Endothelial cell of coronary artery (primary cell): ENCODE measurements at places on chromosomes 16 and 17. TPM values are rescaled to one million over a fixed set of nuclear protein-coding genes. Genes with fewer than 3 reads are reported as not detected.

Gene LMF1
- 7.8 and 9.1 TPM in 2 replicates for total RNA-seq

Gene MIS12
- total RNA-seq: 14.1 and 14.5 TPM in 2 replicates

Gene FOXF1
- total RNA-seq: 0.18 and 0.66 TPM in 2 replicates

Gene GRIN2A
- under 0.01 TPM in 1 of 2 replicates, not detected in the other for total RNA-seq

Gene KIF2B
- total RNA-seq: not detected in 2 replicates
